ENCODE measurements at places on chromosomes 5 and 9. TPM values are rescaled to one million over a fixed set of nuclear protein-coding genes. Genes with fewer than 3 reads are reported as not detected.

BDP1 gene
- total RNA-seq, result 20.0 TPM

CD274 gene
- 6.5 TPM for total RNA-seq

CCDC183 gene
- total RNA-seq, result under 0.01 TPM

ADAMTS2 gene
- 57.8 TPM for total RNA-seq

DDX41 gene
- total RNA-seq, result 124 TPM

BTNL8 gene
- total RNA-seq, result not detected

SWI5 gene
- total RNA-seq, result 41.6 TPM

DEPDC1B gene
- 13.6 TPM for total RNA-seq

GFRA3 gene
- not detected for total RNA-seq

HMMR gene
- 11.8 TPM for total RNA-seq

IFNA10 gene
- total RNA-seq, result not detected

SURF2 gene
- 10.1 TPM for total RNA-seq
